C1 segment of cervical spinal cord (tissue), 14 donors: ENCODE measurements at places on chromosomes 7 and 10.

DNA sequence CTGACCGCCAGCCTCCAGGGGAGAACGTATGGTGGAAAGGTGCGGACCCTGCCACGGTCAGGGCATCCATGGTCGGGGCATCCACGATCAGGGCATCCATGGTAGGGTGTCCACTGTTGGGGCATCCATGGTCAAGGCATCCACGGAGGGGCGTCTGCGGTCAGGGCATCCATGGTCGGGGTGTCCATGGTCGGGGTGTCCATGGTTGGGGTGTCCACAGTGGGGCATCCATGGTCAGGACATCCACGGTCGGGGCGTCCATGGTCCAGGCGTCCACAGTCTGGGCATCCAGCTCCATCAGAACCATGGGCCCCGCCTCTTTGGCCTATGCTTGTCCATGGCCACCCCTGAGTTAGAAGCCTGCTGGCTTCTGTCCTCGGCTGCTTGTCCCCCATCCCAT is 148.1 kb downstream of the ADARB2 start:
- DNase-seq = no peak

GRCh38 chr10:78736926-78737630 is 331.7 kb upstream of the ZMIZ1 start:
- no peak for DNase-seq

GRCh38 chr7:91683823-91684222 is 196.7 kb downstream of the MTERF1 start:
- DNase-seq = no peak

DNA sequence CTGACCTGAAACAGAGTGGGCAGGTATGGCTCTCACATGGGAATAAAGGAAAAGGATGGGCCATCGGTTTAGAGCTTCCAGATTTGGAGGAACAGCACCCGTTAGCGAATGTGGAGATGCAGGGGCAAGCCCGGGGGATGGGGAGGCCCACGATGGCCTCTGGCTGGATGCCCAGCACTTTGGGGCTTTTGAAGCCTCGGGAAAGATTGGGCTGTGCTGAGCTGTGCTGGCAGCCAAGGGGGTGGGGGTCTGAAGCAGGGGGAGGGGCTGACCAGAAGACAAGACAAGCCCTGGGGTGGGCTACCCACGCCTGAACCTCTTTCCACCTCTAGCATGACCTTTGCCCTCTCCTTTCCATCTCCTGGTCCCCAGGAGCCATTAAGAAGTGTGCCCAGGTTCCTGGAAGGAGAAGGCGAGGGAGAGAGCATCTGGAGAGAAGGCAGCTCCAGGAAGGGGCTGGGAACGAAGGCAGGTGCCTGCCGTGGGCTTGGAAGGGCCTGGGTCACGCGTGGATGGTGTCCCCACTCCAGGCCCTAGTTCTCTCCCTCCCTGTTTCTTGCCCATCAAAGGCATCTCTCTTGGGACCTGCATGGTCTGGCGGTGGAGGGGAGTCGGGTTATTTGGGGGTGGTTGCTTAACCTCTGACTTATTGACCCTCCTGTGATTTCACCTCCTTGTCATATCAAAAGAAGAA is 39.7 kb downstream of the JAKMIP3 start:
- DNase-seq = no peak

GRCh38 chr7:20438694-20439376 is 108.1 kb downstream of the ITGB8 start:
- no peak for DNase-seq

GRCh38 chr10:6465854-6466601 is 114.0 kb downstream of the PRKCQ start:
- no peak for DNase-seq

DNA sequence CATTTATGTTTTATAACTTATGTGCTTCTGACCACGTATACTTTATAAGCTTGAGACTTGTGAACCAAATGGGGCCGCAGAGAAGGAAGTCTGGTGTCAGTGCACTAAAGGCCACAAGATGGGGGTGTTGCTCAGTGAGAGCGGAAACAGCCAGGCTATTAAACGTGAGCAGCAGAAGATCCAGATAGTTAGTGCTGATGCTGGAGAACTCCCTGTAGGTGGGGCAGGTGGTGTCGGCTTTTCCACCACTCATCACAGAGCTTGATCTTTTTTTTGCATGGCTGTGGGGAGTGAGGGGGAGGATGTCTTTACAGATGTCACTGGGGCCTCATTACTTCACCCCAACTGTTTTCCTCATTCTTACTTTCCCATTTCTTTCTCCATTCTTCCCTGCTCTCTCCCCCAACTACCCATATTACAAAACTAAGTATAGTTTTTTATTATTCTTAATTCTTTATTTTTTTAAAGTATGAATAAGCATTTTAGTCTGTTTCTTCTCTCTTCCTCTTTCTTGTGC is 34.7 kb downstream of the ACADSB start:
- peak; percentile 26 for DNase-seq

- DNase-seq = no peak
Measured at GRCh38 chr7:50860598-50860997, 77.9 kb upstream of the GRB10 start.
